ENCODE measurements at places on chromosomes 5 and 9. TPM values are rescaled to one million over a fixed set of nuclear protein-coding genes. Genes with fewer than 3 reads are reported as not detected.

DNA sequence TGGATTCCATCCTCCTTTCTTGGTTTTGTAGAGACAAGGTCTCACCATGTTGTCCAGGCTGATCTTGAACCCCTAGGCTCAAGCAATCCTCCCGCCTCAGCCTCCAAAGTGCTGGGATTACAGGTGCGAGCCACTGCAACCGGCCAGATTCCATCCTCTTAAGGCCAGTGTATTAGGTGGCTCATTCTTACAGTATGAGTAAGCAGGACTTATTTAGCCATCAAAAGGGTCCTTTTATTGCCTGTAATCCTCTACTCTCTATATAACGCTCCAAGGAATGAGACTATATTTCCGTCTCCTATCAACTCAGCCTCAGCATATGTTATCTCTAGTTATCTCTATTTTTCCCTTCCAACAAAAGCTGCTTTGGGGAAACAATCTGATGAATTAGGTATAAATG lies 3.0 kb upstream of the ERBIN start:
- no peak for DNase-seq

PCDHB11 gene
- 1.6 TPM for total RNA-seq

CDKN2B-AS1 gene
- not detected for total RNA-seq

GLRA1 gene
- total RNA-seq = not detected

- no peak for DNase-seq
Measured at GRCh38 chr5:151663617-151664293, 23.0 kb downstream of the SPARC start.

DNA sequence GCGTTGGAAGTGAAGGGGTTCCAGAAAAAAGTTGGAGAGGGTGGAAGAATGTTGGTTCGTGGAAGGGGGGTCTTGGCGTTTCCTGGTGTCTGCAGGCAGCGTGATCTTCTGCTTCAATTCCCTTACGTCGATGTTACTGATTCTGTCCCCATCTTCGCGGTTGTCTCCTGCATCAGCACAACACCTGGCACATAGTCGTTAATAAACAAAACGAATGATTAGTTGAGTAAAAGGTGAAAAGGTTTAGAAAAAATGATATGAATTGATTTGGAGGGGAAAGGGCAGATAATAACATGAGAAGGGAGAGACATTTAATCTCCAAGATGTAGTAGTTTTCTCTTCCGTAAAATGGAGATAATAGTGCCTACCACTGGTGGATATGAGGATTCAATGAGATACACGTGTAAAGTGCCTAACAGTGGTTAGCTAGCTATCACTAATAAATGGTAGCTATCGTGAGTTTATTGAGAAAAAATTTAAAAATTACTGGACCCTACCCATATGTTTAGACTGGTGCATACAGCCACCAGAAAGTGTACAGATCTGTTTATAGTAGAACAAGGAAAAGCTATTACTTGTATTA lies 556 bp downstream of the MTREX start:
- DNase-seq = peak; percentile 7

MTAP gene
- 9.6 TPM for total RNA-seq

PCDHA6 gene
- 0.31 TPM for total RNA-seq

DNA sequence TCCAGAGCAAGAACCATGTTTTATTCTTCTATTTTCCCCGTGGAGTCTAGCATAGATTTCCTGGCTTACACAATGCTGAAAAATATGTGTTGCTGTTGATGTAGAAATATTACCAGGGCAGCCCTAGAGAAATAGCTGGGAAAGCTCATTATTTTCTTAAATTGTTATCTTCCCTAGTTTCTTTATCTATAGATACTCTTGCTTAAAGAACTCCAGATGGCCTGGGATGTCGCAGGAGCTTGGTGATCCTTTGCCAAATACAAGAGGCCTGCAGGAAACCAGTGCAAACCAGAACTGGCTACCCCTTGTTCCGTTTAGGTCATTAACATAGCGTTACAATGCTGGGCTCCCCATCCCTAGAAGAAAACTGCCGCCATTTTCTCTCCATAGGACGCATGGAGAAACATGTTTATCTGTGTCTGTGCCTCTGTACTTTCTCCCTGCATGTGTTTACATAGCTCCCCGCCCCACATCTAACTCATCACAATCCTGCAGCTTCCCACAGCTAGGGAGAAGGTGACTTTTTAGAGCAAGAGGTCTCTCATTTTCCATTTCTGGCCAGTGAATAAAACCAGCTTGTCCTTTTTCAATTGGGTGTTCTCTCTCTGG lies 6.4 kb downstream of the PRLR start:
- DNase-seq = no peak

ORM1 gene
- total RNA-seq = 3.5 TPM

DNA sequence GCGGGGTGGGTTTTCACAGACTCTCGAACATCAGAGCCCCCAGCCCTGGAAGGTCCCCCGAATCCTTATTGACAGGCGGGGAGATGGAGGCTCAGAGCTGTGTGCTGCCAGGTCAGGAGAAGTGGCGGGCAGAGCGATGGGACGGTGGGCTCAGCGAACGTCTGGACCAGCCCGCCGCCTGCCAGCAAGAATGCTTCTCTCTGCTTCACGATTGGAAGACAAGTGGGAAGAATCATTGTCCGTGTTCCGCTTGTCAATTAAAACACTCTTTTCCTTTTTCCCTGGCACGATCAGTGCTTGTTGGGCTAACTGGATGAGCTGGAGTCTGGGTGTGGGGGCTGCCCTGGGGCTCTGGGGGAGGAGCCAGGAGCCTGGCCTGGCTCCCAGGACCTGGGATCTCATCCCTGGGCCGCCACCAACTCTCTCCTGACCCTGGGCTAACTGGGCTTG lies 1.6 kb downstream of the COL5A1 start:
- no peak for DNase-seq

DNA sequence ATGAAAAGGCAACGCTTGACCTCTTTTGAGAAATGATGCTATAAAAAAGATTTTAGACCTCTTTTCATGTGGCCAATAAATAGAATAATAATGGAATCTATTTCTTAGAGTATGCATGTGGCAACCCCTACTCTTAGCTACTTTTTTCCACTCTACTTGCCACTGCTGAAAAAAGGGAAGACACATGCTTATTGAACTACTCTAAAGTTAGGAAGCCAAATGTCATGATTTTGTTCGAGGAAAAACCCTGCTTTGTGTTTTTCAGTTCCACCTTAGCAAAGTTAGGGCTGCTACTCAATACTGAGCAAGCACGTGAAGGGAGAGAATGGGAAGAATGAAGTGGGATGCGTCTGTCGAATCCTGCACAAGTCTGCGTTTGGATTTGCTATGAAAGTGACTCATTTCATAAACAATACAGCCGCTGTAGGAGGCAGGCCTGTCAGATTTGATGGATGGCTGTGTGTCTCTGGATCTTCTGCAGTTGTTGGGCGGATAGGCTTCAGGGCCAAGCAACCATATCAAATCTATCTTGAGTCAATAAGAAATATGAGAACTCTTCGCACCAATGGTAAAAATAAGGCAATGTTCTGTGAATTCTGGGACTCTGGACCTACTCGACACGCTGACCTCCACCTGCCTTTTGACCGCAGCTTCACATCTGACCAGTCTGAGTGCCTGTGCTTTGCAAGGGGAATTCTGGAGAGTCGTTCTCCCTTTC lies 333.6 kb downstream of the PIK3R1 start:
- no peak for DNase-seq

GRCh38 chr9:133710661-133711427 lies 27.3 kb downstream of the SARDH start:
- DNase-seq = no peak

CACNA1B gene
- total RNA-seq = 0.49 TPM

CCNO gene
- total RNA-seq = 12.3 TPM

ALDOB gene
- total RNA-seq = 0.67 TPM

DNA sequence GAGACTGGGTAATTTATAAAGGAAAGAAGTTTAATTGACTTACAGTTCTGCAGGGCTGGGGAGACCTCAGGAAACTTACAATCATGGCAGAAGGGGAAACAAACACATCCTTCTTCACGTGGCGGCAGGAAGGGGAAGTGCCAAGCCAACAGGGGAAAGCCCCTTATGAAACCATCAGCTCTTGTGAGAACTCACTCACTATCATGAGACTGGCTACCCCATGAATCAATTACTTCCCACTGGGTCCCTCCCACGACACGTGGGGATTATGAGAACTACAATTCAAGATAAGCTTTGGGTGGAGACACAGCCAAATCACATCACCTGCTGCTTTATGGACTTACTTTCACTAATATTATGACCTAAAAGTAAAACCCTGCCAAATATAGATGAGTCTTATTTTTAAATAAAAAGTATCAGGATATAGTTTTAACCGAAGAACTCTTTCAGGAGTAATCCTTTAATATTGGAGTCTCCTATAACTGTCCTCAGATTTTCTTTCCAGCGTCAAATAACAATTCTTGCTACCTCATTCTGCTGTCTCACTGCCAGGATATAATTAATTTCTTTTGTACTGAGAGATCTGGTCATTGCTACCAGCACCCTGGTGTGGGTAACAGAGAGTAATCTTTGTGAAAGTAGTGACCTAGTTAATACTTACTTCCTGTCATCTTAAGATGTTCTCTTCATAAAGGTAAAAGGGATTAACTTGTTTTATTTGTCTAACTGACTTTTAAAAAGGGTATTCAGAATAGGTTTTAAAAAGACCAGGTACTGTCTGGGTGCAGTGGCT lies 68.6 kb downstream of the NLN start:
- no peak for DNase-seq

GRCh38 chr5:90528601-90529193 lies 687 bp downstream of the LYSMD3 start:
- no peak for DNase-seq

DNA sequence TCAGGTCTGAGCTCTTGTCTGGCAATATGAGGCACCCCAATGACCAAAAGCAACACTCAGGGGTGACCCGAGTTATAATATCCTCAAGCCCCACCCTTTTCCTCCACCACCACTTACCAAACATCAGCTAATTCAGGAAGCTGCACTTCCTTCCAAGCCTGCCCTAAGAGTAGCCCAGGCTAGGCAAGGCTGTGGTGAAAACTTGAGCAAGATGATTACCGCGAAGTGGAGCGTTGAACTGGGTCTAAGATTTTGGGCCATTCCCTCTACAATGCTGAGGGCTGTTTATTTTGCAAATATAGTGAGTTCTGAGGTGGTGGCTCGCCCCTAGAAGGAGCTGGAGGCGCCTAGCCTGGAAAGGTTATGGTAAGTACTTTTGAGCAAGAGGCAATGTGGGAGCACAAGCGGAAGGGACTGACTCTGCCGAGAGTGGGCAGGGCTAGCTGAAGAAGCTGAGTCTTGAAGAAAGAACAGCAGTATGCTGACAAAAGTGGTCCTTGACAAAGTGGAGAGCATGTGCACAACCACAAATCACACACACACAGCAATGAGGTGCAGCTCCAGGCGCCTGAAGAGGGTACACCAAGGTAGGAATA lies at the start of gene HK3:
Gene HK3, minus strand, starts transcription at position 51 of the 596 bp plus-strand sequence. CDS start 3,187 bp downstream, outside the sequence.
- no peak for DNase-seq

DNA sequence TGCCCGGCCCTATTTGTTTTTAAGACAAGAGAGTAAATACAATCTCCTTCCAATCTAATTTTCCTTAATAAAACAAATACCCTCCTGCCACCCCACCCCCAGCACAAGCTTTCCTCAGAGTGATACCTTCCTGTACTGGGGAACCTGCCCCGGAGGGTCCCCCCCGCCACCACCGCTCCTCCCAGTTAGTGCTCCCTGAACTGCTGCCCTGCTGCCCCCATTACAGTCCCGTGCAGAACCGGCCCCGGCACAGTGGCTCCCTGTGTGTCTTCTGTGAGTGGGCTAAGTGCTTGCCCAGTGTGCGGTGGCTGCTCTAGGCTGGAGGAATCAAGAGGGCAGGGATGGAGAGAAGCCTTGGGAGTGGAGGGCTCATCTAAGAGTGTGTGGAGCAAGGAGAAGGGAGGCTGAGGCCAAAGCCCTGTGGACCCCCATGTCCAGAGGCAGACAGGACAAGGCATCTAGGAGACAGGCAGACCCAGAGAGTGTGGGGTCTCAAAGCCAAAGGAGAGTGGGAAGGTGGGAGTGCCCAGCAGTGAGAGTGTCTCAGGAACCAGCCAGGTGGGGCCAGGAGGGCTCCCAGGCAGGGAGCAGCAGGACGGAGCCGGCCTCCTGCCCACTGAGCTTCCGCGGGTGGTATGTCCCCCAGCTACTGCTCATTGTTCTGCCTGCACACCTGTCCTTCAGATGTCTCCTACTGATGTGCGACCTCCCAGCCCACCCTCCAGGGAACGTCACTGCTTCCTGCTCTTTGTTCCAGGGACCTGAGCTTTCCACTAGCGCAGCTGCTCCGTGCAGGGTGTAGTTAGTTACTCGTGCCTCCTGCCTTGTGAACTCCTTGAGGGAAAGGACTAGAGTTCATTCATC lies 129.0 kb downstream of the DAB2IP start:
- no peak for DNase-seq

- no peak for DNase-seq
Measured at GRCh38 chr9:35859310-35859989, 10.8 kb downstream of the OR13J1 start.

SOX30 gene
- total RNA-seq = not detected

All from Panc1 (cell line).